NK-92 treated with Interleukin-12 subunit alpha and Interleukin-12 subunit beta, amount 100 ng/mL, for 24 hours (cell line): ENCODE measurements at places on chromosomes 6 and 20.

- no peak for DNase-seq
Observed at GRCh38 chr6:154598399-154598798, 87.9 kb upstream of the CNKSR3 start.

DNA sequence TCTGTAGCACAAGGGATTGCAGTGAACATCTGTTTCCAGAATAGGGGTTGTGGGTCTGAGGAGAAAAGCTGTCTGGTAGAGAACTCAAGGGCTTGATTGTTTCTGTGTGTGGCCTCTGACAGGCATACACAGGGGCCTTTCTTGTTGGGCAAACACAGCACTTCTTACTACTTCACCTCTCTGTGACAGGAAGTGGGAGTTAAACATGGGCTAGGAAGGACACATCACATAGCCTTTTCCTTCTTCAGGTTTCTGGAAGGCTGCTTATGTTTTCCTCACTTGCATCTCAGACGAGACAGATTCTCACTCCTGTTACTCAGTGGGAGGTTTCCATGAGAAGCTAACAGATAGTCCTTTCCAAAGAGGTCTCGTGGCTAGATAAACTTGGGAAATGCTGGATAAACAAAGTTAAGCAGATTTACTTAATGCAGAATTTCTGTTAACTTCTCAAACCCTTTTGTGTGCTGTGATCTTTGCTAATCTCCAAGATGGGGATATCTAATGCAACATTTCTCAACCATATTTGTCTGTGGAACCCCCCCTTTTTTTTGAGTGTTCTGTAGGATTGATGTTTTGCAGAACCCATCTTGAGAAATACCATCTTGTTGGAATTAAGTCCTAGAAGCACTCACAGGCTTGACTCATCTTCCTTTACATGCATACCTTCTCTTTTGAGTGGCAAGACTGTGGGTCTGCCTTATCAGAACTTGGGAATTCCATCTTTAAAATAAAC is 41.9 kb upstream of the RNF8 start:
- DNase-seq = no peak

- DNase-seq = no peak
Observed at GRCh38 chr6:56734335-56734734, 91.6 kb upstream of the DST start.

- no peak for DNase-seq
Observed at GRCh38 chr6:141354191-141354955, 778.4 kb upstream of the GJE1 start.
